ENCODE measurements at places on chromosomes 11 and 22.

DNA sequence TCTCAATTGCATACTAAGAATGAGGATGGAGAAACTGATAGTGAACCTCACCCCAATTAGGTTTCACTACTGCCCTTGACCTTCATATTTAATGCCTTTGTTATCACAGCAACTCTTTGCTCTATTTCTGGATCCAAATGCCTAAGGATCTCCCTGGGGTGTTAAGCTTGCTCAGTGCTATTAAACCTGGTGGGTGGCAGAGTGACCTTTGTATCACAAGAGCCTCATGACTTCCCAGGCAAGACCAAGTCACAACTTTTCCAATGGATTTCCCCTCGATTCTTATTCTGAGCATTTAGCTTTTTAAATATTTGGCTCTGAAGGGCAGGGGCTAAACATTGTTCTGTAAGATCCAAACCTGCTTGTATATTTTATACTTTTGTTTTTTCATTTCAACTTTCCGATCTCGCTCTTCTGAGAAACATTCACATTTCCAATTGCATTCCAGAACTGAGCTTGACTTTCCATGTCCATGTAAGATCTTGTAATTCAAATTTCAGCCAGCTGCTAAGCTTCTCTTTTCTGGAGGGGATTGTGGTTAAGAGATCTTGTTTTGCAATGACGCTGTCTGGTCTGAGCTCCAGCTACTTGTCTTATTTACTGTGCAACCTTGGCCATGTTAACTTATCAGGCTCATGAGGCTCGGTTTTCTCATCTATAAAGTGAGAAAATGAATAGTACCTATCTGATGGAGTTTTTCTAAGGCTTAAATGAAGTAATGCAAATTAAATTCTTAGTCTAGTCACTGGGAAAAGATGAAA is 6.4 kb upstream of the EHF start:
- no peak for DNase-seq

DNA sequence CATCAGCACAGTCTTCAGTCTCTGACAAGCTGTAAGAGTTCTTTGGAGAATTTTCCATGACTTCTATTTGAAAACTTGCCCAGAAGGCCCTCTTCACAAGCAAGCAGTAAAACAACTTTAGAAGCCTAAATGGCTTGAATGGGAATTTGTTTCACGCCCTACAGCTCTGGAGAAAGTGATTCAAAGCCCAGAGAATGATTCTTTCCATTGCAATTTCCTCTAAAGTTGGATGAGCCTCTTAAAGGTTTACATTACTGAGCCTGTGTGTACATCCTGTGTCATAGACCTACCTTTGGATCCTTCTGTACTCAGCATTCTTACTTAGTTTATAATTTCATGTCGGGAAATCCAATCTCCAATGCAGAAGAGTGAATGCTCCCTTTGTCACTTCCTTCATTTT is 6.8 kb upstream of the OR8B3 start:
- DNase-seq, result no peak

DNA sequence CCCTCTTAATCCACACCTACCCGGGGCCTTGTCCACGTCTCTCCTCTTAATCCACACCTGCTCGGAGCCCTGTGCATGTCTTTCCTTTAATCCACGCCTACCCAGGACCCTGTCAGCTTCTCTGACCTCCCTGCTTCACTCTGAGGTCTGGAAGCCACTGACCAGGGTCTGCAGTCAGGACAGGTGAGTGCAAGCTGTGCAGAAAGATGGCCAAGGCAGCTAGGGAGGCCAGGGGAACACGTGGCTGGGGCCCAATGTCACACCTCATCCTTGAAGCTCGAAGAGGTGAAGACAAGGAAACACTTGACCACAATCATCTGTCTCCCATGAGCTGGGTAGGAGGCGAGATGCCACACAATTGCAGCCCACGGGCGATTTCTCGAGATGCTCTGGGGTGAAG is 1516.9 kb downstream of the BRD1 start:
- no peak for DNase-seq

GRCh38 chr22:19503869-19504268 is 20.3 kb downstream of the CLDN5 start:
- DNase-seq, result peak; percentile 9

- no peak for DNase-seq
These were observed 367.6 kb downstream of the TBC1D22A start for GRCh38 chr22:47129902-47130635.

- peak; percentile 19 for DNase-seq
These were observed 607 bp downstream of the DMC1 start for GRCh38 chr22:38569181-38569971.

GRCh38 chr11:95231881-95232605 is 1.0 kb upstream of the SESN3 start:
- peak; percentile 83 for DNase-seq
